KG1 (cell line): ENCODE measurements at places on chromosomes 3 and 15.
A peak's percentile ranks its signal among the peaks of the same experiment; 100 is the strongest.

DNA sequence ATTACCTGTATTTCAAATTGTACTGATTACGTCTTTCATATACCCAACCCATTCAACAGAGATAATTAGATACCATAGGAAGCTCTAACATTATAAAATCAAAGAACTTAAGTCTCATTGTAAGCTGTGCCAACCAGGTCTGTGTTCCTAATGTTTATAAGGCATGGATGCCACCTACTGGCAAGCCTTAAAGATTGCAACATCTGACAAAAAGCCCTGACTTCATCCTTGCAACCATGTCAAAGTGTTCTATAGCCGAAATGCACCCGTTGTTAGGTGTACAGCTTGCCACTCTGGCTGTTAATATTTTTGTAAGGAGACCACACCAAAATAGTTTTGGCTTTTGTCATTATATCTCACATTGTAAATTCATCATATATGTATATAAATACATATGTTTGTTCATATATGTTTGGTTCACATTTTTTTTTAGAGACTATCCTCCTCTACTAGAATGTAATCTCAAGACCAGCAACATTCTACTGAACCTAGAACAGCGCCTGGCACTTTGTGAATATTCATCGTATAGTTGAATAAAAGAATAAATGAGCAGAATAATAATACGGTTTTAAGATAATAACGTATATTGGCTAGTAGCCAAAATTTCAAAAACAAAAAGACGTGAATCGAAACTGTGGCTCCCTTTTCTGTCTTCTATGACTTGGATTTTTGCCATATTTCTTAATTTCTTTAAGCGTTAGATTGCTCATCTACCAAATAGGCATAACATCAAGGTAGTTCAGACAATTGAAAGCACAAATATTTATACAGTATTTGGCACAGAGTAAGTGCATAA, 258.1 kb downstream of the TBL1XR1 start:
- DNase-seq: peak; percentile 5

DNA sequence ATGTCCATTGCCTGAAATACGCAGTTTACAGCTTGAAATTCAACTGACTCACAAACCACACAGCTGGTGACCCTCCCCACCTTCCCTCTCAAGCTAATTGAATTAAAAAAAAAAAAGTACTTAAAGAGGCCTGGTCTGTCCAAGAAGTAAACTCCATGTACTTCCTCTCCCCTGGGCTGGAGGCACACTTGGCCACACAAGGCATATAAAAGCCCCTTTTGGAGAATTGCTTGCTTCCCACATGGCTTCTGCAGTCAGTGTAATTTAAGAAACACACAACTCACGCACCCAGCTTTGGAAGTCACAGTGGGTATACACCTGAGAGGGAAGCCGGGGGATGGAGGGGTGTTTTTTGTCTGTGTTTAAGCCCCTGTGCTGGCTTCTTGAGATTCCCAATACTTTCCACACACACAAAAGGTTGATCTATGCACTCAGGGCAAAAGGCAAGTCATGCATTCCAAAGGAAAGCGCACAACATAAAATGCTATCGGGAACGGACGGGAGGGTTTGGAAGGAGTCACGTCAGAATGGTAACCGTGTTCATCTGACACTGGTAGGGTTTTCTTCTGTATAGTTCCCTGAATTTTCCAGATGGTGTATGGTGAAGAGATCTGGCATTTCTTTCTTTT, 106.6 kb upstream of the ALDH1A3 start:
- DNase-seq: no peak

DNA sequence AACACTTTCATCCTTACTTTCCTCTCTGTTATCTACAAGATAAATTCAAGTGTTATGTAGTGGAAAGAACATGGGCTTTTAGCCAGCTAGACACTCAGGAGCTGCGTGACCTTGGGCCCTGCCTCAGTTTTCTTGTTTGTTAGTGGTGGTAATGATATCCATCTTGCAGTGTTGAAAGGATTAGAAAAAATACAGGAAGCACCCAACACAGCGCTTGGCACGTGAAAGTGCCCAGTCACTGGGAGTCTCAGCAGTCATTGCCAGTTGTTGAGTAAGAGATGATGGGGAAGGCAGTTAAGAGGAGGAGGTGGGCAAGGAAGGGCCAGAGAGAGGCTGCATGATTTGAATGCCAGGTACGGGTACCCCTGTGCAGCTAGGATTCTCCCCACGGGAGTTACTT, 5.3 kb downstream of the PDIA5 start:
- DNase-seq: no peak

DNA sequence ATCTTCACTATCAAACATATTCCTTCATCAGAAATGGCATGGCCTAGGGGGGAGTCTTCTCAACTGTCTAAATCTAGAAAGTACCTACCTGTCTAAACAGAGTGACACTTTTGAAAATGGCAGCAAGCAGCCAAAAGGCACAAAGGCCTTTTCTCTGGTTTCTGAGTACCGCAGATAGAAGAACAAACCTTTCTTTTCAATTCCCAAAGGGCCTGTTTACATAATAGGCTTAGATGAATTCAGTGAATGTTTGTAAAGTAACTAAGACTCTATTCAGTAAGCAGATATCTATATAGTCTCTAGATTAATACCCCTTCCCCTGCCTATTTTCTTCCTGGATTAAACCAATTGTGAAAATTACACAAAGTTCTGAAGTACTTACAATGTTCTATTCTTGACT, 7.1 kb downstream of the MYEF2 start:
- no peak for DNase-seq

DNA sequence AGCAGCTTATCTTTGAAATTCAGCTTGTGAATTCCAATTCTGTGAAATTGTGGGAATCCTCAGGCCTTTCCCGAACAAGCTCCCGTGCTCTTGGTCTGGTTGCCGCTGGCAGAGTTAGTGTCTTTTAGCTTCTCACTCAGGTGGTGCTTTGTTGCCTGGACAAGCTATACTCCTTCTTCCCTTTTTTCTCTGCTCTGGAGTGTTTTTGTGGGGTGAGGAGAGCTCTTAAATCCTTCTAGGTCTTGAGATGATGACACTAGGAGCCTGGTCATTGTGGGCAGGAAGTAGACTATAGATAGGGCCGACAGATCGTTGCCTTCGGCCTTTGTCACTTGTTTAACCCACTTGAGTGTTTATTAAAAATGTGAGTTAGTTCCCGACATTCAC, 93.8 kb downstream of the SLCO3A1 start:
- DNase-seq: peak; percentile 14

DNA sequence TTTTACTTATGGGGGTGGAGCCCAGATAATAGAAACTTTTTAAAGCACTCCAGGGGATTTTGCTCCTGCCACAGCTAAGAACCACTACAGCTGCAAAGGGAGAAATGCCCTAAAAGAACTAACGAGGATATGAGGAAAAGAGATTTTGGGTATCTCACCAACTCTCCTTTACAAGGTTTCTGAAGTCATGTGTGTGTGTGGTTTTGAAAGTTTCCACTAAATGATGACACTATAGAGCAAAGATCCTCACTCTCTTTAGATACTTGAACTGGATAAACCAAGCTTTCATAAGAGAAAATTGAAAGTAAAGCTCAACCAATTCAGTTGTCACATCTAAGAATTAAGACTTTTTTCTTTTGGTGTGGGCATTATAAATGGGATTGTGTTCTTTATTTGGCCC, 455.3 kb upstream of the ALCAM start:
- DNase-seq: no peak

DNA sequence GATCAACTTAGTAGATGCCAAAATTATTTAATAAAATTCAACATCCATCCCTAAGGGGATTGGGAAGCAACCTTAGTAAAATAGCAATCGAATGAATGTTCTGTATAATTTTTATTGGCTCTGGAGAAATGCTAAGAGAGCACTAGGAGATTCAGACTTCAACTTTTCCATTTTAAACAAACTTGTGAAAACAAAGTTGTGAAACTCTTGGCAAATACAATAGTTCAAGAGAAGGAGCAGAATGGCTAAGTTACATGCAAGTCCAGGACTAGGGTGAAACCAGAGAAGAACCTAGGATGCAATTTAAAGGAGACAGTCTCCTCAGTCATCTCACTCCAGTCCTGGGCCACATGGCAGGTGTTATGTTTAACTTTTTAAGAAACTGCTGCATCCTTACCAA, 16.7 kb upstream of the ZNF280D start:
- DNase-seq: no peak

GRCh38 chr15:52143873-52144272, 31.3 kb upstream of the BCL2L10 start:
- no peak for DNase-seq

GRCh38 chr15:62647202-62647842, 395.2 kb upstream of the TPM1 start:
- no peak for DNase-seq

- DNase-seq: no peak
Measured at GRCh38 chr3:136235545-136235944, 14.6 kb upstream of the PCCB start.

- DNase-seq: no peak
Measured at GRCh38 chr3:29515451-29515850, 234.6 kb downstream of the RBMS3 start.

DNA sequence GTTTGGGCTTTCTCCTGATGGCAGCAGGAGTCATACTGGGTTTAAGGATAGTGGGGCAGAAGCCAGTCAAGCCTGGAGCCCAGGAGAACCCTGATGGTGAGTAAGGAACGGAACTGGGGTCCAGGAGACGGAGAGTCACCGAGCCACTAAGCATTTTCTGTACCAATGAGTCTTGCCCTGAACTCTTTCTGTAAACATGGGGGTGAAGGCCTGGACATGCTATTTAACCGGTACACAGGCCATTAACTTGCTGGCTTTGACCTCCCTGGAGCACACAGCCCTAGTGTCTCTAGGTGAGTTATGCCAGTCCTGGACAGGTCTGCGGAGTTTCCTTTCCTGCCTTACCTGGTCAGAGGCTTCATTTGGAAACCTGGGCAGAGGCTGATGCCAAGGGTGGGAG, 3.9 kb downstream of the SLC6A6 start:
- DNase-seq: no peak

- no peak for DNase-seq
Measured at GRCh38 chr3:134381831-134382442, 7.7 kb upstream of the AMOTL2 start.

DNA sequence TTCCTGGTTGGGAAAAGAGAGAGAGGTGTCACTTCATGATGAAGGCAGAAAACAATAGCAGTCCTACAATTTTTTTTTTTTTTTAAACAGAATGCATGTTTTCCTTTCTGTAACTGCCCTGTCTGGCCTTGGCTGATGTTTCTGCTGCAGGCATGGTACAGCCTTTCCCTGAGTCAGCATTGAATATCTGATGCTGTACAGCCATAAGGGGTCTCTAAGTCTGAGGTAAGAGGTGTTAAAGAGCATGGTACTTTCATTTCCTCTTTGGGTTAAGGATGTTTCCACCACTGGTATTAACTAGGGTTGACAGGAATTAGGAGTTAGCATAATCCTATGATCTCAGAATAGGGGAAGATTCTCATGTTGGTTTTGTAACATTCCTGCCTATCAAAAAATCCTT, 147.4 kb downstream of the CHST2 start:
- DNase-seq: no peak

DNA sequence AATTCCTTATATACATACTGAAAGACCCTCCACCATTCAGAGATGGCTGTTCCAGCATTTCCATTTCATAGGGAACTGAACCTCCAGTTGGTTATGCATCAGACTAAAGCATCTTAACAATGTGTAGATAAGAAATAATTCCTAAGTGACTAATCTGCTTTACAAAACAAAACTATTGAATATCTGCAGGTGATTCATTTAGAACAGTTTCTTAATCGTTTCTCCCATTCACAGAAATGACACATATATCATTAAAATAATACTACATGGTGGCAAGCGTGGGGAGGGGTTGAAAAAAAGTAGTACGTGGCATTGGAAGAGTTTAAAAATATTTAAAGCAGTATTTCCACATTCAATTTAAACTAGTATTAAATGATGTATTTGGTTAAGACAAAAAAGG, 19.5 kb downstream of the COPS2 start:
- no peak for DNase-seq

GRCh38 chr15:32778391-32779176, 60.8 kb downstream of the GREM1 start:
- DNase-seq: no peak

DNA sequence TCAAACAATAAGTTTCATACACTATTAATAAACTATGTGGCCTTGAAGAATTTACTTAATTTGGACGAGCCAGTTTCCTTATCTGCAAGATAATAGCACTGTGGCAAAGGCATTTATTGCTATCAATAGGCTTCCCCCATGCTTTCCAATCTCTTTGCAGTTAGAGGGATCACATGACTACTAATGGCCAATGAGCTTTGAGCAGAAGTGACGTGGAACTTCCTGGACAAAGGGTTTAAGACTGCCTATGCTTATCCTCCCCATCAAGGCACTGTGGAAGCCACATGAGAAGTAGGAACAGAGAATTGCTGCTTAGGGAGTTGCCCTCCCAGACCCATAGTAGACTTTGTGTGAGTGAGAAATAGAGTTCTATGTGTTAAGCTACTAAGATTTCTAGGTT, 16.7 kb upstream of the ZMAT3 start:
- no peak for DNase-seq

GRCh38 chr15:22228101-22228762, 147.9 kb downstream of the OR4M2 start:
- no peak for DNase-seq

- no peak for DNase-seq
Measured at GRCh38 chr3:79063624-79064023, 704.2 kb downstream of the ROBO1 start.

GRCh38 chr3:168476360-168476980, 380.7 kb upstream of the GOLIM4 start:
- DNase-seq: no peak

- DNase-seq: no peak
Measured at GRCh38 chr3:36013425-36013824, 366.9 kb upstream of the STAC start.

DNA sequence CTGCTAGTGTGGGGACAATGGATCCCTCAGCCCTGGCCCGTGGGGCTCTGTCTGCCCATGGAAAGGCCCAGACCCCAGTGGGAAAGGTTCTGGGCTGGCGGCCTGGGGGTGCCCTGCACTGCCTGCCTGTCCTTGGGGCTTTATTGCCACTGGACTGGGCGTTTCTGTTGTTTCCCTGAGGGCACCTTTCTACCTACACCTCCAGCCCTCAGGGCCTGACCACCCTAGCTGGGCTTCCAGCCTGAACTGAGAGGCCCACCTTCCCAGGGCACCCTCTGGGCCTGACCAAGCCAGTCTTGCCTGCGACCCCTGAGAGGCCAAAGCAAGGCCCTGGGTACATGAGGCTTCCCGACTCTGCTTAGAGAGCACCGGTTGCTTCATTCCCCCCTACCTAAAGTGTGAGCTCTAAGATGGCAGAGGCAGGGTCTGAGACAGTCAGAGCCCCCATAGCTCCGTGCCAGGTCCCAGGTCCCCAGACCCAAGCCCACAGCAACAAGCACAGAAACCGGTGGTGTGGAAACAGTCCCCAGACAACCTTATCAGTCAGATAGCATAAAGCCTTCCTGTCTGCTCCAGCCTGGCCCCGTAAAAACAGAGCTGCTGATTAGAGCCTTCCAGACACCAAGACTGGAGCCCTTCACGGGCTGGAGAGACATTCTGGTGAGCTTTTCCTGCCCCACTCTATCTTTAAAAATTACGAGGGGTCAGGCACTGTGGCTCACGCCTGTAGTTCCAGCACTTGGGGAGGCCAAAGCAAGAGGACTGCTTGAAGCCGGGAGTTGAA, 102.8 kb downstream of the CHSY1 start:
- DNase-seq: no peak
